ENCODE measurements at places on chromosomes 3 and 15. TPM values are rescaled to one million over a fixed set of nuclear protein-coding genes. Genes with fewer than 3 reads are reported as not detected.

The PLA2G4E gene
- total RNA-seq = not detected

The EPHA6 gene
- total RNA-seq = not detected

The MASP1 gene
- not detected for total RNA-seq

- DNase-seq = no peak
Observed at GRCh38 chr3:151537726-151538125, 76.9 kb upstream of the IGSF10 start.

- no peak for DNase-seq
Observed at GRCh38 chr15:44243141-44243540, 45.4 kb upstream of the GOLM2 start.

- DNase-seq = no peak
Observed at GRCh38 chr3:195903950-195904290, 4.4 kb downstream of the TNK2 start.

DNA sequence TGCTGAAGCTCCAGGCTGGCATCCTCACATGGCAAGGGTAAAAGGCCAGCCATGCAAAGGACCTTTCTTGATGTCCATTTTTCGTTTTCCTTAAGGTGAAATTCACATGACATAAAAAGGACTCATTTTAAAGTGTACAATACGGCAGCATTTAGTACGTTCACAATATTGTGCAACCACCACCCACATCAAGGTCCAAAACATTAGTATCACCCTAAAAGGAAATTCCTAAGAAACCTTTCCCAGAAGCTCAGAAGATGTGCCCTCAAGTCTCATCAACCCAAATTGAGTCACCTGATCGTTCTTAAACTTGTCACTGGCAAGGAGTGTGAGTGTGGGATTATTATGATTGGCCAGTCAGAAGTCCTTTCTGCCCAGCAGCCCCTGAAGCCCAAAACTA lies 250.1 kb downstream of the TLE3 start:
- DNase-seq = no peak

DNA sequence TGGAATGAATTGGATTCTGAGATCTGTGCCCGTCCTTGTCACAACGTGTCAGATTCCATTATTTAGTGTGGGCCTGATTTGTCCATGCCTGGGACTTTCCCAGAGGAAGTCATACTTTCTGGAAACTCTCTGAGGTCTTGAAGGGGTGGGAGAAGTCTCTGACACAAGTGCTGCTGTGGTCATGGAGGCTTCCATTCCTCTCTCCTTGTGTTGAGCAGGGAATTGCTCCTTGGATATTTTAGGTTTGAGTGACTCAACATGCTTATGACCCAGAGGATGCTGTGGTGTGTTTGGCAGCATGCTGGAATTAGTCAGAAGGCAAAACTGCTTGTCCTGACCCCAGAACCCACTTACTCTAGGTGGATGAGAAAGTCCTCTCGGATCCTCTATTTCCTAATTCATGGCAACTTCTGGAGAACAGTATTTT lies 132.1 kb downstream of the LPP start:
- DNase-seq = no peak

GRCh38 chr3:150738688-150739087 lies 24.3 kb downstream of the SIAH2 start:
- no peak for DNase-seq
